Neural crest cell (in vitro differentiated cells): ENCODE measurements at places on chromosomes 4 and X. TPM values are rescaled to one million over a fixed set of nuclear protein-coding genes. Genes with fewer than 3 reads are reported as not detected.

CACNA1F gene
- 0.05 TPM in 1 of 2 replicates, not detected in the other for total RNA-seq

ARHGEF9 gene
- total RNA-seq: 40.9 and 43.6 TPM in 2 replicates

- no peak for DNase-seq
These were observed 31.4 kb upstream of the STS start for GRCh38 chrX:7116081-7116480.

- DNase-seq: no peak
These were observed 35.4 kb upstream of the PDLIM3 start for GRCh38 chr4:185570727-185571126.

DNA sequence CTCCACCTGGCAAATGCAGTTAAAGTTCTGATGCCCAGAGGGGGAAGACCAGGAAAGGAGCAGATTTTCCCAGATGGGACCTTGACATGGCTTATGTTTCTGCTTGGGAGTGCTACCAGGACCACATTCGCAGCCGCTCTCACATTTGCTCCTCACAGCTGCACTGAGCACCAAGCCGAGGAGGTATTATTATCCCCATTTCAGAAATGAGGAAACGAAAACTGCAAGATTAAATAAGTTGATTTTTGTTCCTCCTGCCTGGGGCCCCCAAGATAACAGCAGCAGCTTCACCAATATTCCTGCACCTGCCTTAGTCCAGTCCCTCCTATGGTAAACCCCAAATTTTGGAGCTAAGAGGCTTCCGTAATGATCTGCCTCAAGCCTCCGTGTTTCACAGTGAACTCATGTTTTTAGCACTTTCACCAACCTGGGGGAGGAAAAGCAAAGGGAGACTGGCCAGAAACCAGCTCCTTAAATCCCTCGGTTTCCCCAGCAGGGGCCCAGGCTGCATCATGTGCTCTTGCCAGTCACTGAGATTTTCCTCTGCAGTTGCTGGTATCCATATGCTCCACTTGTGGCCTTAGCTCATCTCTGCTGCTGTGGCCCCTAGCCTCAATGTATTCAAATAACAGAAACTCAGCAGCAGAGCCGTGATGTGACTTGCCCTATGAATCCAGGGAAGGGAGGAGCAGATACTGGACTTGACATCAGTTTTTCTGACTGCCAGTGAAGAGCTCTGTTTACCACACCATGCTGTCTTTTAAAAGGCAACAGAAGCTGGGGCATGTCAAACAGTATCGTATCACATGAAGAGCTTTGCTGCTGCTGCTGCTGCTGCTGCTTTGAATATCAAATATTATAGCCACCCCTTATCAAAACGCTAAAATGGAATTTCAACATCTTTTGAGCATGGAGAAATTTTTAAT is 95.5 kb upstream of the KLHL13 start:
- no peak for DNase-seq

GRCh38 chr4:7158081-7158750 is 34.1 kb upstream of the SORCS2 start:
- DNase-seq: no peak

DNA sequence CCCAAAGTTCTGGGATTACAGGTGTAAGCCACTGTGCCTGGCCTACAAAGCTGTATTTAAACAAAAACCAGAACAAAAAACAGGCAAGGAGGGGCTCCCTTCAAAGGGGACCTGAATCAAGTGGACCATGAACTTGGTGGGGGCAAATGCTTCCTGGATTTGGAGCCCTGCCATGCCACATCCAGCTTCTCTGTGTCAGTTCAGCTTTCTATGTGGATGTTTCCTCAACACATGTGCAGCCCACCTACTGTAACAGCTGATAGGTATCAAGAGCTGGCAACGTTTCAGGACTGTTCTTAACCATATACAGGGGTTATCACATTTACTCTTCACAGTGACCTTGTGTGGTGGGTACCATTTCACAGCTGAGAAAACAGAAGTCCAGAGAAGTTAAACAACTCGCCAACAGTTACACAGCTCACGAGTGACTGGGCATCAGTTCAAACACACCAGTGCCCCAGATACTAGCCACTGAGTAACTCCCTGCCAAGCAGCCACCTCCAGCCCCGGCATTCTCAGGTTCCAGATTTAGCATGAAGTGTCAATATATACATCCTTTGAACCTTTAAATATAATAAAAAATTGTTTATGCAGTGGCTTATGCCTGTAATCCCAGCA is 7.5 kb downstream of the GPR143 start:
- DNase-seq: no peak

- no peak for DNase-seq
These were observed 8.9 kb upstream of the NAP1L5 start for GRCh38 chr4:88706574-88706973.

- DNase-seq: no peak
These were observed 259.2 kb downstream of the MAPK10 start for GRCh38 chr4:86100539-86101215.
